Fibroblast of skin of left biceps (primary cell): ENCODE measurements at places on chromosomes 3 and 15.

GRCh38 chr15:70103880-70104626 lies 6.3 kb upstream of the TLE3 start:
- no peak for DNase-seq

DNA sequence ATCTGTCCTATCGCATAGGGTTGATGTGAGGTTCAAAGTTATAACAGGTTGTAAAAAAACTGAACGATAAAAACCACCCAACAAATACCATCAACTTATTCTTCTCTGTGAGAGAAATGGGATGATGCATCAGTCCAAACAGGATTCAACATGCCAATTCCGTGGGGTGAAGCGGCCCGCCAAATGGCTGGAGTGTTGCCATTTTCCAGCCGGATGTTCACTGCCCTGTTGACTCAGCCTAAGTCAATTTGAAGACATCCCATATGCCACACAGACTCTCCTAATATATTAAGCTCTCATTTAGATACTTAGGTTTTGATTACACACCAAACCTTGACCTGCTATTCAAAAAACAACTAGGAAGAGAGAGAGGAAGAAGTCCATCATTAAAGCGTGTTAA lies 311.1 kb downstream of the VPS13C start:
- no peak for DNase-seq

GRCh38 chr15:71011503-71012155 lies 103.6 kb upstream of the THSD4 start:
- DNase-seq, result peak; percentile 45

DNA sequence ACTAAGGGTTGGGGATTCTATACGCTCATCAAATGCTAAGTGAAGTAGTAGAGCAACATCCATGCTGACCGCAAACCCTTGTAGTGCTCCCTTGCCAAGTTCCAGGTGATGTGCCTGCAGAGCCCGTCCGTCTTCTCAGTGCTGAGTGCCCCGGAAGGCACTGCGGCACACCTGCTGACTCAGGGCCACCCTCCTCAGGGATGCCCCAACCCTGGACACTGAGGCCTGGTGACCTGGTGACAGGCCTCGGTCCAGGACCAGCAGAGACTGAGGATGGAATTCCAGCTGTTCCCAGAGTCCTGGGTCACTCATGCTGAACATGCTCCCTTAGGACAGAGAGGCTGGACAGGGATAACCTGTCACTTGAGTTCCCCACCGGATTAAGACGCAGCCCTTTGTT lies 422.5 kb downstream of the OCA2 start:
- DNase-seq, result no peak
